ENCODE measurements at places on chromosomes 5 and 9.

DNA sequence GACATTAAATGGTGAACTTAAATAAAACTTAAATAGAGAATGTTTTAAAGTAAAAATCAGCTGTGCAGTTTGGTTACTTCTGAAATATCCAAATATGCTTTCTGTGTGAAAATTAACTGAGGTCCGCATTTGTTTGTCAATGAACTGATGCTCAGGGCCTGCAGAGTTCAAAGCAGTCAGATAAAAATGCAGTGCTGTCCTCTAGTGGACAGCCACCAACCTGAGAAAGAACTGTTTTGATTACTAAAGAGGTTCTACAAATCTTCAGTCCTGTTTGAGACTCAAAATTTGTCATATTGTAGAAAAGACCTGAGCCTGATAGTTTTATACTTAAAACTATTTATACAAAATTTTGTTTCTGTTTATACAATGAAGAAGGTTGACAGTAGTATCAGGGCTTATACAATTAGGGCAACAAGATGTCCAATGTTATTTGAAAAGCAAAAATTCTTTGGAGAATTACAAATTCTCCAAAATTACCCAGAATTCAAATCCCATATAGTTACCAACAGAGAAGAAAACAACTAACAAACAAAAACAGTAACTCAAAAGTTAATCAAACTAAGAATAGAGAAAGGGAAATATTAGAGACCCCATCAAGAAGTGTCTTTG is 232.3 kb upstream of the TBCA start:
- DNase-seq: no peak

DNA sequence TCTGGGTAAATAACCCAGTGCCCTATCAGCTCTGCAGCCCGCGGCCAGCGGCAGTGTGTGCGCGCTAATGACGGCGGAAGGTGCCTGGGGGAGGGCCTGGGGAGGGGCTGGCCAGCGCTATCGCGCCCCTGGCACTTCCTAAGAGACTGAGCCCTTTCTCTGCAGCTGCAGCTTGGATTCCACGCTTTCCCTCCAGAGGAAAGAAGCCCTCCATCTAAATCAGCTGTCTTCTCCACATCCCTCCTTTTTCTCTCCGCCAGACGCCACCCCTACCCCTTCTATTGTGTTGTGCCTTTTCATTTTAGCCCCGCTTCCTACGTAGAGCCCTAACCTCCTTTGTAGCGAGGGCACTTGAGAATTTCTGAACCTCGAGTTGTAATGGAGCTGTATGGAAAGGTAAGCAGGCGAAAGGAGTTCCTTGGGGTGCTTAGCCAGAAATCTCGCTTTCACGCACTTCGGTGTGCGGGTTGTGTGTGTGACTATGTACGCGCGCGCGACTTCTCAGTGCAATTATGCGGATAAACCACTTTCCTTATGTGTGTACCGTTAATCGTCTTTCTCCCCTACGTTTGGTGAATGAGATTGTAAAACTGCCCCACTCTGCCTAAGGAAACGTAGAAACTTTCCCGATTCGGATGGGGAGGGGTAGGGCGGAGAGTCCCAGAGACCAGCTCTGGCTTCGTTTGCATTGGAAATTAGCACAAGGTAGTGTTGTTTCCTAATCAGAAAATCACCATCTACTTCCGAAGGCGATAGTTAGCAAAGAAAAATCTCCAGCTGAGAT is 664 bp upstream of the RAB3C start:
- peak; percentile 82 for DNase-seq

- DNase-seq: peak; percentile 48
These were observed 80.5 kb downstream of the STK10 start for GRCh38 chr5:172107571-172107970.

DNA sequence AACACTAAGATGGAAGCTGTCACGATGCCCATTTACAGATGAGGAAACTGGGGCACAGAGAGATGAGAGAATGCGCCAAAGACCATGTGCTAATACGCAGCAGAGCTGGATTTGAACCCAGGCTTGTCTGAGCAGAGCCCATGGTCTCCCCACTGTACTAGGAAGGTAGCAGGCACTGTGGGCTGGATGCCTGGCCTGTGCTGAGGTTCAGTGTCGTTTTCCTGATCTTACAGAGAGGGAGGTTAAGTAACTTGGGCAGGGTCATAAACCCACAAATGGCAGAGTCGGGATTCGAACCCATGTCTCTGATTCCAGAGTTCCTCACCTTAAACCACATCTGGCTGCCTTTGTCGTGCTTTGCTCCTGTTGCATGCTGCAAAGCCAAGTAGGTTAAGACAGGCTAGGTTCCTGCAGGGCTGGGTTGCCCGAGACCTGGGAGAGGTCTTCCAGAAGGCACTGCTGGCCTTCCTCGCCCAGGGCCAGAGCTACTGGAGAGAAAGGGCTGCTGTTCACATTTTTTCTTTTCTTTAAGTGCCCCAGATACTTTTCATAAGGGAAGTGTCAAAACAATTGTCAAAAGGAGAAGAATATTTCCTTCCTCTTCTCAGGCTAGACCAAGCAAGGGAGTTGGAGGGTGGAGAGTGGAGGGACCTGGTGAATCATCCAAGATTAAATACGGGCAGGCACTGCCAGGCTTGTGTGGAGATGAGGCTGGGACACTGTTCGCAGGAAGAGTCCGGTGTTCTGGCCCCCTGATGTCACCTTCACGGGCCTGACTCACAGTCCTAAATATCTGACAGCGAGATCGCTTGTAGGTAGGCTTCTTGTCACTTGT is 3.2 kb downstream of the NEK6 start:
- DNase-seq: peak; percentile 82

DNA sequence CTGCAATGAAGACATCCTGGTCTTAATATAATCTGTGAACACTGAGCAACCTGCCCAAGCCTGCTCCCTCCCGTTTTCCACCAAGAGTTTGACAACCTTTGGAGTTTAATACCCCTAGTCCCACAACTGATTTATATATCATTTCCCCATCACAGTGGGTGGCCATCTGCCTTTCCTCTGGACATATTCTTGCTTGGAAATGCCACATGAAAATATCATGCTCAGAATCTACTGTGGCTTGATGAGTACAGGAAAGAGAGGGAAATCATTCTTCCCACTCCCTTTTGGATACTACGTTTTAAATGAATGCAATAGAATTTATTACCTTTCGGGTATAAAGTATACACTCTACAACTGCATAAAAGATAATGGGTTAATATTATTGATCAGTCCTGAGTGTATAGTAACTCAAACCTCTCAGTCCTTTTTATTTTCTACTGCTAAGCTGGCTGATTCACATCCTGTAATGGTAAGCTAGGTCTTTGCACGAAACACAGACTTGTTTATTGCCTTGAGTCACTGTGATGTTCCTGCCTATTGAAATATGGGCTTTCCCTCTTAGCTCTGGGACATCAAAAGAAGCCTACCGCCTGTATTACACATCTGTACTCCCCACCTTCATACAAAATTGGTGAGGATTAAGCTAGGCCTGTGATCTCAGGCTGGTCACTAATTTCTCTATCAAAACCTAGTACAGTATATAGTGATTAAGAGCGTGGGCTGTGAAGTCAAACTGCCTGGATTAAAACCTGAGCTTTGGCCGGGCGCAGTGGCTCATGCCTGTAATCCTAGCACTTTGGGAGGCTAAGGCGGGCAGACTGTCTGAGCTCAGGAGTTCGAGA is 67.6 kb upstream of the NR5A1 start:
- no peak for DNase-seq

GRCh38 chr5:134935711-134936602 is 31.0 kb downstream of the PCBD2 start:
- no peak for DNase-seq

DNA sequence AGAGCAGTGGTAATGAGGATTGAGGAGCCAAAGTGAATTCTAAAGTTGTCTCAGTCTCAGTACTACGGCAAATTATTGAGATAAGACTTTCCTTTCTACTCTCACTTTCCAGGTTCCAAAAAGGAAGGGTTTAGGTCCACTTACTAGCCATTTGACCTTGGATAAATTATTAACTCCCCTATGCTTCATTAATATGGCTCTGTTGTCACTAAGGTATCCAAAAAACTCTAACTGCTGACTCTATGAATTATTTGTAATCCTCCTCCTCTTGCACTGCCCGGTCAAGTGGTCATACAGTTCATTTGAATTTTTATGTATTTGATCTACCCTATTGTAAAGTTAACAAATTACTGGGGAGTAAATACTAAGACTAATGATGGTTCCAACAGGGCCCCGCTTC is 17.7 kb upstream of the UGCG start:
- no peak for DNase-seq

DNA sequence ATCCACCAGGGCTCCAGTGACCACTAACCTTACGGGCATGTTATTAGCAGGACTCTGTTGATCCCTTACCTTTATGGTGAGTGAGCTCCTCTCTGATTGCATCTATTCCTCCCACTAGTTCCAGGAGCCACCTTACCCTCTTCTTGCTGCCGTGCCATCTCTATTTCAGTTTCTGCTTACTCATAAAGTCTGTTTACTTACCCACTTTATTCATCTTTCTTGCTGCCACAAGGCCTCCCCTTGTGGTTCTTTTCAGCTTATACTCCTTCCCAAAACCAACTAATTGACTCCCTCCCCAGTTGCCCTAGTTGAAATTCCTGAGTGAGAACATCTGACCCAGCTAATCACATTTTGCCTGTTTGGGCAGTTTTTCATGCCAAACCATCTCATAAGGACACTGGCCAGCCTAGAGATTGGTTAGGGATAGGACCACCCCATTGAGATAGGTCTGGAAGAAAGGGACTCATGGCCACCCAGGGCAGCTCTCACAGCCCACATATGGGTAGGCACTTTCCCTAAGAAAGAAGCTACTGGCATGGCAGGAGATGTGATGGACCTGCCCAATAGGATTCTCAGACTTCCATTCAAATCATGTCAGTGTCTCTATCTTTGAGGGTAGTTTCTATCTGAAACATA is 412.7 kb downstream of the EFNA5 start:
- DNase-seq: no peak

DNA sequence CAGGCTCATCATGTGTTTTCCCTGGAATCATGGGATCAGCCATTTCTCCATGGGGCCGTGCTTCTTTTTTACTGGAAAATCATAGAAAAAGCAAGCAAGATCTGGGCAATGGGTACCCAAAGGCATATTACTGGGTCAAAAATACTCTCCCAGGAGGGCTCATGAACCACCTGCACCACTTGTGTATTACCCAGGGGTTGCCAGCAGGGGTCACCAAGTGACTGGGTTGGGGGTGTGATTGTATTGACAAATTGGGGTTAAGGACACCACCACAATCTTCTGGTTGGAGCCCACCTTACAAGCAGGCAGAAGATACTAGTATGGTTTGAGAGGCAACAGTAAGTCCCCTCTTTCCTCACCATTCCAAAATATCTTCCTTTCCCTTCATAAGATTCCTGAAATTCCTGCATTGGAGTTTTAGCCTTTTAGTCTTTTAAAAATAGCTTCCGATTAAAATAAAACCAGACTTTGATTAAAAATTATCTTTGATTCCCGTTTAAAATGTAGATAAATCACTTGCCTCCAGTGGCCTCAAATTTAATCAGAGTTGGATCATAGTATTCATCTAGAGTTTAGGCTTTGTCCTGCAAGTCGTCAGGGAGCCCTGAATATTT is 603.3 kb downstream of the KIF4B start:
- no peak for DNase-seq

GRCh38 chr5:172791726-172792445 is 20.9 kb upstream of the DUSP1 start:
- no peak for DNase-seq

DNA sequence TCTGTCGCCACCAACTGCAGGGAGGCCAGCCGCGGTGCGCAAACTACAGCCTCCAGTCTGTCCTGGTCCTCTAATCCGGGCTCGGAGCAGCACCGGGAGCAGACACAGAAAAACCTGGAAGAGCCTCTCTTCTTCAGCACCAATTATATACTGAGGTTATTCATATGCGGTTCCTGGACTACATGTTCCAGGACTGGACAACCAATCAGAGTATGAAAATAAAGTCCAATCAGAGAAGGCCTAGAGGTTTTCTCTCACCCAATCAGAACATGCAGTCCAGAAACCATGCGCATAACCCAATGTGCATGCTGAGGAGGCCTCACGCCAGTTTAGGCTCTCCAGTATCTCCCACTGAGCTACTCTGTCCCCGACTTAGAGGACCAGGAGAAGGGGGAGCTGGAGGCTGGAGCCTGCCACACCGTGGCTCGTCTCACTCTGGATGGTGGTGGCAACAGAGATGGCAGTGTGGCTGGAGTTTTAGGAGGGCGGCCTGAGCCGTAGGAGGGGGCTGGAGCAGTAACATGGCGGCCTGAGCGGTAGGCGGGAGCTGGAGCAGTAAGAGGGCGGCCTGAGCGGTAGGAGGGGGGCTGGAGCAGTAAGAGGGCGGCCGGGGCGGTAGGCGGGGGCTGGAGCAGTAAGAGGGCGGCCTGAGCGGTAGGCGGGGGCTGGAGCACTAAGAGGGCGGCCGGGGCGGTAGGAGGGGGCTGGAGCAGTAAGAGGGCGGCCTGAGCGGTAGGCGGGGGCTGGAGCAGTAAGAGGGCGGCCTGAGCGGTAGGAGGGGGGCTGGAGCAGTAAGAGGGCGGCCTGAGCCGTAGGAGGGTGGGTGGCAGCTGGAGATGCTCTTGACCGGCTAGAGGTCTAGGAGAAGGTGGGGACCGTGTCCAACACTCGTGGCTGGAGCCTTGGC is 20.4 kb upstream of the TRIM52 start:
- peak; percentile 22 for DNase-seq

DNA sequence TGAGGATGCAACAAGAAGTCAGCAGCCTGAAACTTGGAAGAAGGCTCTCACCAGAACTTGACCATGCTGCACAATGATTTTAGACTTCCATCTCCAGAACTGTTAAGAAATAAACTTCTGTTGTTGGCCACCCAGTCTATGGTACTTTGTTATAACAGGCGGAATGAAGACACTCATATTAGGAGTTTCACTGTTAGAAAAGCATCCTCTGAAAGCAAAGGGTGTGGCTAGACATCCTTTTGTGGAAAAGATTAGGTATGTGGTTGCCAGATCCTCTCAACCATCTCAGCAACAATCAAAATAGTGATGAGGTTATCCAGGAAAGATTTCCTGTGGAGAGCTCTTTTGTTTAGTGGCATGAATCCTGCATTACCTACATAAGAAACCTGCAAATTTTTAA is 20.7 kb downstream of the ITGA2 start:
- no peak for DNase-seq

DNA sequence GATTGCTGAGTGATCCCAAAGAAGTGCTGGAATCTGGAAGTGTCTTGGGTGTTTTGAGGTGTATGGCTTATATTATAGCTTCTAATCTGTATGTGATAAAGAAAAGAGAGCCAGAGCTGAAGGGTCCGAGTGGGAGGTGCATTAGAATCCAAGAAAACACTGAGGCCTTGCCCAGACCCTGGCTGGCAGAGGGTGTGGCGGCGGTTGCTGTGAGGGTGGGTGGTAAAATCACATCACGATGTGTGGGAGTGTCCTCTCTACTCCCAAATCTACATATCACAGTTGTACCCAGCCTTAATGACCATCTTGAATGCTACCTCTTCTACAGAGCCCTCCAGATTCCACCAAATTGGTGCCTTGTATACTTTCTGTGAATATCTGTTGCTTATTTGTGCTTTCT is 28.9 kb downstream of the ACTBL2 start:
- no peak for DNase-seq

DNA sequence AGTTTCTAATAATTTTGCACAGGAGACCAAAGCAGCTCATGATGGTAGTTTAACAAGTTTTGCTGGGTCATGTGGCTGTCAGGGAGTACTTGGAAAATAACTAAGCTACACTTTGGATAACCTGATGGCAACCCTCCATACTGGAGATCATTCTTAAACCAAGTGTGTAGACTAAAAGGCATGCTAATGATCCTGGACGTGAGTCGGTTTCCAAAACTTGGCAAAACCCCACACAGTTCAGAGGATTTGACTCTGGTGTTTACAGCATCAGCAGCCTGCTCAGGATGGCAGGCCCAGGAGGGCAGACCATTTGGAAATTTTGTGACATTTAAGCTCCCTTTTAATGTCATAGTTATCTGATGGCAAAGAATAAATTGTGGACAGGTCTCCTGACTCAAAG is 196.5 kb upstream of the EFNA5 start:
- no peak for DNase-seq

- peak; percentile 92 for DNase-seq
These were observed 80.2 kb downstream of the NTNG2 start for GRCh38 chr9:132241840-132242620.
